Activated T-helper 1 cell treated with Interleukin-2 at 50 U/mL for 16 hours (primary cell): ENCODE measurements at places on chromosomes 1 and 21.

- DNase-seq, result no peak
These were observed 225.3 kb upstream of the B3GALT2 start for GRCh38 chr1:193411714-193412113.

DNA sequence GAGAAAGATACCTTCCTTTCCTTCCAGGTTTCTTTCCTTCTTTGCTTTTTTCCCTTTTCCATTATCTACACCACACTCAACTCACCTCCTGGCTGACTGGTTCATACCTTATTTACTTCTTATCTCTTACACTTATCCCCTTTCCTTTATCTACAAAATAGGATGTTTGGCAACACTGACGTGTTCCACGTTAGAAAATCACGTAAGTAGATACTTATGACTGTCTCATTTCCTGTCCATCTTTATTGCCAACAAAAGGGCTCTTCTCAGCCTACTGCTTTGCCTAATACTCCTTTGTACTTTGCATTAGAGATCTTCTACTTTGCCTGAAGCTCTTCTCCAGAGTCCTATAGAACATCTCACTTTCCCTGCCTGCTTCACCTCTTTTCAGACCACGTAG, 25.1 kb downstream of the SYNJ1 start:
- DNase-seq, result no peak

- no peak for DNase-seq
These were observed 17.5 kb upstream of the RNF11 start for GRCh38 chr1:51218570-51218969.

DNA sequence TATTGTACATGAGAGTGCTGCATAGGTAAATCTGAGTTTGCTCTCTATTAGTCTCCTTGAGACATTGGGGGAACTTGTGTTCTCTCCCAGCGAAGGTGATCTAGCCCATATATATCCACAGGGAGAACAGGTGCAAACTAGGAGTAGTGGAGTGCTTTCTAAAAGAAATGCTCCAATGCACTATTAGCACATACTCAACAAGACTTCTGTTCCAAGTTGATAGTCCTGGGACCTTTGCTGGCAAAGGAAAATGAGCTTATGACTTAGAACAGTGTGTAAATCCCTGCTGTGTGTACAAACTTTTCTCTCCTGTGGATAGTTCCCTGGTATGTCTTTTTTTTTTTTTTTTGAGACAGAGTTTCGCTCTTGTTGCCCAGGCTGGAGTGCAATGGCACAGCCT, 25.5 kb downstream of the CFAP126 start:
- no peak for DNase-seq

GRCh38 chr1:23555270-23555985, 3.9 kb downstream of the ID3 start:
- DNase-seq, result no peak

GRCh38 chr1:119132179-119132578, 8.3 kb downstream of the WARS2 start:
- DNase-seq, result no peak

DNA sequence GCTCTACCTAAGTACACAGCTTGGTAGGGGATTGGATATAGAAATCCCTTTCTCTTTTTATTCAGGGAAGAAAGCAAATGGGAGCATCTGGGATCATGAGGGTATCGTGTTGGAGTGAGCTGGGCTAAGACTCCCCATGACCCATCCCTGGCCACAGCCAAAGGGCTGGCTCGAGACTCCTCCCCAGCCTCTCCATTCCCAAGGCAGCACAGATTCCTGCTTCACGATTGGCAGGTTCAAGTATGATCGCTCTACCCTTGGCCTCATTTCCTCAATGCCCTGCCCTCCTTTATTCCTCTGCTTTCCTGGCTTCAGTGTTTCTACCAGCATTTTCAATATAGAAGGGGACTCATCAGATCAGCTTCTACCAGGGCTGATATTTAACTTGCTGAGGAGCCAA, 89.7 kb downstream of the ATP1A1 start:
- no peak for DNase-seq

GRCh38 chr21:32256251-32256650, 22.6 kb downstream of the MIS18A start:
- DNase-seq, result no peak

- no peak for DNase-seq
These were observed 15.9 kb downstream of the PLEKHA6 start for GRCh38 chr1:204343802-204344201.

DNA sequence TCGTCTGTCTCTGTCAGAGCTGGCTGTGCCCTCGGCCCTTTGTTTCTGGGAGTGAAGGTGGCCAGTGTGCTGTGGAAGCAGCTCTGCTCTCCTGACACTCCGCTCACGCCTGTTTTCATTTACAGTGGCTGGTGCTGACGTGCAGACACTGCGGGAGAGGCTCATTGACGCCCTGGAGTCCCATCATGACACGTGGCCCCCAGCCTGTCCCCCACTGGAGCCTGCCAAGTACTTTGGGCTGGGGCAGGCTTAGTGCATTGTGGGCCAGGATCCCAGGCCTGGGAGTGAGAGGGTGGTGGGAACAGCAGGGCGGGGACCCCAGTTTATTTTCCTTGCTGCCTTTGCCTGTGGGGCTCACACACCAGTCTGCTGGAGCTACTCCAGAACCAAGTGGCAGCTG, 21.1 kb downstream of the QSOX1 start:
- DNase-seq, result no peak

DNA sequence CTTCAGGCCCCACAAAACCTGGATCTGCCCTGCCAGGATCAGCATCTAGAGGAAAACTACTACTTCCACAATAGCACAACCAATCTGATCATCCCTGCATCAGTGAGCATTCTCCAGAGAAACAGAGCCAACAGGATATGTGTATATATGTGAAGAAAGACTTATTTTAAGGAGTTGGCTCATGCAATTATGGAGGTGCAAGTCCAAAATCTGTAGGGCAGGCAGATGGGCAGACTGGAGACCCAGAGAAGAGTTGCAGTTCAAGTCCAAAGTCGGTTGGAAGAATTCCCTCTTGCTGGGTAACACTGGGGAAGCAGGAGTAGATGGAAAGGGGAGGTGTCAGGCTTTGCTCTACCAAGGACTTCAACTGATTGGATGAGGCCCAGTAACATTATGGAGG, 4.9 kb upstream of the HENMT1 start:
- no peak for DNase-seq

GRCh38 chr1:9101510-9102146, 27.3 kb downstream of the GPR157 start:
- no peak for DNase-seq

DNA sequence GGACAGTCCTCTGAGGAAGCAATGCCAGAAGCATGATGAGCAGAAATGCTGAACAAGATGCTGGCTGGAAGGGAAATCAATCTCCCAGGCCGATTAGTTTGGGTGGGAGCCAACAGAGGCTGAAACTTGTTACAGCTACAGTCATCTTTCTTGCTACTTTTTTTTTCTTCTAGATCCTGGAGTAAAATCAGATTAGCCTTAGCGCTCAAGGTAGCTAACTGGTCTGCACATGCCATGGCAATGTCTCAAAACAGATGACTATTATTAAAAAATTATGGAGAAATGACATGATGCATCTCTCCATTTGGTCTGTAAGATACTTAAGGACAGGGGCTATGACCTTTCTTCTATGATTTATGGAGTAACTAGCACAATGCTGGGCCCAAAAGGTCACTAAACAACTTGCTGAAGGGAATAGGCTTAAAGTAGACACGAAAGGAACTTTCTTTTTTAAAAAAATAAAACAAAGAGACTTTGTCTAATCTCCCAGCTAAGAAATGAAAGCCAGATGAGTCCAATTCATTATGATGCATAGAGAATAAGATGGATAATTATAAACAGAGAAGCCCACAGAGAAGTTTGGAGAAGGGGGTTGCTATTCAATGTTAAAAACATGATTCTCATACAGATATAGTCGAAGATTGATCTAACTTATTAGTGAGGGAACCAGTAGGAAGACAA, 42.5 kb downstream of the UTP25 start:
- DNase-seq, result no peak

GRCh38 chr1:48681476-48682305, 95.0 kb downstream of the BEND5 start:
- DNase-seq, result no peak

- DNase-seq, result no peak
These were observed 51.2 kb downstream of the PLXNA2 start for GRCh38 chr1:208192995-208193394.

DNA sequence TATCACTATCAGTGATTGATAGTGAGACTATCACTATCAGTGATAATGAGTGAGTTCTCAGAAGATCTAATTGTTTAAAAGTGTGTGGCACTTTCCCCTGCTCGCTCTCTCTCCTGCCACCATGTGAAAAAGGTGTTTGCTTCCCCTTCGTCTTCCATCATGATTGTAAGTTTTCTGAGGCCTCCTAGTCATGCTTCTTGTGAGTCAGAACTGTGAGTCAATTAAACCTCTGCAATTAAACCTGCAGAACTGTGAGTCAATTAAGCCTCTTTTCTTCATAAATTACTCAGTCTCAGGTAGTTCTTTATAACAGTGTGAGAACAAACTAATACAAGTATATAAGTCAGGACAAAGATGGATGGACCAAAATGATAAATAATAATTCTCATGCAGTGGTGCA, 7.0 kb upstream of the IL23R start:
- DNase-seq, result no peak

- DNase-seq, result no peak
These were observed 3.9 kb upstream of the TGFBR3 start for GRCh38 chr1:91889717-91890459.
